Astrocyte (in vitro differentiated cells and primary cell): ENCODE measurements at places on chromosomes 3 and 15.

DNA sequence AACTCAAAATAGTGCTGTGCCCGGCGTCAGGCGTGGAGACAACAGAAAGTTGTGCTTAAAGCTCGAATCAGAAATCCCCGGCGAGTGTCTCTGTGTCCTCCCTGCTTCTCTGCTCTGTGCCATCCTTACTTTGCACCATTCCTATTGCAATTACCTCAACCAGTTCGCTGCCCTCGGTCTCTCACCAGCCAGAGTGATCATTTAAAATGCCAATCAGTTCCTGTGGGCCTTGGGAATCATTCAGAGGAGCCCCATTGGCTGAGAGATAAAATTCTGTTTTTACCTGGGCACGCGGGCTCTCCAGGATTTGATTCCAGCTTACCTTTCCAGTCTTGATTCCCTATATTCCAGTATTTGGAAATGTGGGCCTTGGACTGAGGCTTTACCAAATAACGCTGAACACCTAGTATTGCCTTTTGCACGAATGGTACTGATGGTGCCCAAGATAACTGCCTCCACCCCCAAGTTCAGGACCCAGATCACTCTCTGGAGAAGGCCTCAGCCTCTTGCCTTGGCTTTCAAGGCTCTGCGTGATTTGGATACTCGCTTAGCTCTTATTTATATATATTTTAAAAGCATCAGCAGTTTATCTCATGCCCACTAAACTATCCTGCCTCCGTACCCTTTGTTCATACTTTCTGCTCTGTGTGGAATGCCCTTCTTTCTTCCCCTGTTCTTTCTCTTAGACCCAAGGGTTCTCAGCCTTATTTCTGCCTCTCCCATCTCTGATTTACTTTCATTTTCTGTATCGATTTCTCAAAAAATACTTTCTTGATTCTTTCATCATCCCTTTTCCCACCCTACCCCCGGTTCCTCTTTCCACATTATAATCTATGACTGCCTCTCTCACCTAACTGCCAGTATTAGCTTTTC is 863 bp downstream of the PSMA4 start:
- DNase-seq = no peak

- no peak for DNase-seq
These were observed 30.8 kb upstream of the ADGRG7 start for GRCh38 chr3:100578646-100579045.

GRCh38 chr15:62457100-62457499 is 292.0 kb upstream of the C2CD4B start:
- no peak for DNase-seq

DNA sequence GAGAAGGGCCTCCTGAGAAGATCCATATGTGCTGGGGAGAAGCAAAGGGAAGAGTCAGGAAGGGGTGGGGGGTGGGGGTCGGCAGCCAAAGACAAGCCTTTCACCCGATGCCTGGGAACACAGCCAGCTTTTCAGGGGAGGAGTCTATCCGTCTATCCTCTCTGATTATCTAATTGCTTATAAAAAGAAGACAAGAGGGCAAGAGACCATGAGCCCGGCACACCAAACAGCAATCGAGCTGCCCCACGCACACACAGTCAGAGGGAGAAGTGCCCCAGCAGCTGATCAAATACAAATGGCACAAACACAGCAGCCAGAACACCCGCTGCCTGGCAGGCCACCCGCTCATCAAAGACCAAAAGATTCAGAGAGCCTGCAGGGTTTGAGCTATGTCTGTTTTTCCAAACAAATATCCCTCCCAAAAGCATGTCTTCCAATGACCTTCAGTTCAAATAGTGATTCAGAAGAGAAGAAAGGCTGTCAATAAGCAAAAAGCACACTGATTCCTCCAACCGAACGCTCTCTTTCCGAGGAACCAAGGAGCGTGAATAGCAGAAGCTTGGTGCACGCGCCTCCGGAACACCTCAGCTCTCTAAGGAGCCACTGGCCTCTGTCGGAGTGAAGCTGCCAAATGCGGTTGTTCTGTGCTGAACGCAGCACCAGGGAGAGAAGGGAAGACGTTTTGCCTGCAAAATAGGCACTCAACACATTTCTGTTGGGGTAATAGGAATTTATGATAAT is 419.2 kb downstream of the OCA2 start:
- peak; percentile 44 for DNase-seq

DNA sequence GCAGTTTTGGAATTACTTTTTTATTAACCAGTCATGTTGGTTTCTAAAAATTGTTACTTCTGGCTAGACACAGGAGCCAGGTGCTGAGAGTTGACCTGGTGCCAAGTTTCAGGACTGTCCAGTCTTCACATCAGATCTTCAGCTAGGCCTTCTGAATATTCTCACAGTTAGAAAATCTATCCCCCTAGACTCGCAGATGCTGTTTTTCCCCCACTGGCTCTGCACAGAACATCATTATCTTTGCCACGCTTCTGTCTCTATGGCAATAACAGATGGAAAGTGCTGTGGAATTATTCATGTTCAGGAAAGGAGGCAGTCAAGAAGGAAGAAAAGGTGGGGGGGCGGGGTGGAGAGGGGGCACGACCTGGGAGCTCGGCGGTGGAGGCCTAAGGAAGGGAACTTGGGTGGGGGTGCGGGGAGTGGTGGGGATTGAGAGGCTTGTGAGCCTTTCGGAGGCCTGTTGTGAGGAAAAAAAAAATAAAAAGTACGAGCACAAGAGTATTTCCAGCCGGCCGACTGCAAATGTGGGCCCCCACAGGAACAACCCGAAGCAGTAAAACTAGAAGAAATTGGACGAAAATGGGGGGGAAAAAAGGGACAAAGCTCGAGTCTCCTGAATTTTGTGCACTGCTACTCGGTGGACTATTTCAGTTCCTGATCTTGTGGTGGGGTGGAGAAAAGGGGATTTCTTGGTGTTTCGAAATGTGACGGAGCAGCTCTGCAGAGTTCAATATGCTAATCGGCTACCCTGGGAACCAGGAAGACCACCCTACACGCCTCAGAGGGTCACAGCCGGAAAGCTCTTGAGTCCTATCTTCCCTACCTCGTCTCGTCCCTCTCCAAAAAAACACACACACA is 1.5 kb upstream of the SKIL start:
- peak; percentile 57 for DNase-seq
